Bronchial epithelial cell (primary cell): ENCODE measurements at places on chromosomes 1 and 21. TPM values are rescaled to one million over a fixed set of nuclear protein-coding genes. Genes with fewer than 3 reads are reported as not detected.

DNA sequence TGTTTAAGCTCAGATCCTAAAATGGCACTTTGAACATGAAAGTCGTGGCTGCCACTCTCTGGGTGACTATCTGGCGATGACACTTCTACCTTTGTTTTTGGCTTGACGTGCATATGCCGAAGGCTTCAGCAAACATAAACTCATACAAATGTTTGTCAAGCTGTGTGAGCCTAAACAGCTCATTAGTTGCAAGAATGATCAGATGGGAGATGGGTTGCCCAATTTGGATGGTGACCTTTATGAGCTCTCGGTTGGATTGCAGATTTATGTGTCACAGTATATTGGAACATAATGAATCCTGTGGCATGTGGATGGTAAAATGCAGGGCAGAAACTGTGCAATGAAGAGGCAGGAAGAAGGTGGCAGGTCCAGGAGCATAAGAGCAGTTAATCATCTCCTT is 229.3 kb downstream of the DISC1 start:
- no peak for DNase-seq

GRCh38 chr1:181676269-181676668 is 193.0 kb downstream of the CACNA1E start:
- peak; percentile 46 for DNase-seq

The LEMD1 gene
- 2.1 and 3.1 TPM in 2 replicates for total RNA-seq

The C1orf94 gene
- not detected in 2 replicates for total RNA-seq

The GCSAML gene
- total RNA-seq = not detected in 2 replicates

DNA sequence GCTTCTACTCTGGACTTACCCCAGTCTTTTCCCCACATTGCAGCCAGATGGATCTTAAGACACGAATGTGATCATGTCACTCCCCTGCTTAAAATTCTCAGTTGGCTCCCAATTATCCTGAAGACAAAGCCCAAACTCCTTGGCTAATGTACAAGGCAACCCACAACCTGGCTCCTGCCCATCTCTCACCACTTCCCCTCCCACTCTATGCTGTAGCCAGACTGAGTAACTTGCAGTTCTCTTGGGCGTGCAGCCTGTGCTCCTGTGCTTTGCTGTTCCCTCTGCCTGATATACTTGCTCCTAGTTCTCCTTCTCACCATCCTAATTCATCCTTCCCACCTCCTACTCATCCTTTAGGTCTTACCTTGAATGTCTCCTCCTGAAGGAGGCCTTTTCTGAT is 56.2 kb downstream of the LGR6 start:
- no peak for DNase-seq

DNA sequence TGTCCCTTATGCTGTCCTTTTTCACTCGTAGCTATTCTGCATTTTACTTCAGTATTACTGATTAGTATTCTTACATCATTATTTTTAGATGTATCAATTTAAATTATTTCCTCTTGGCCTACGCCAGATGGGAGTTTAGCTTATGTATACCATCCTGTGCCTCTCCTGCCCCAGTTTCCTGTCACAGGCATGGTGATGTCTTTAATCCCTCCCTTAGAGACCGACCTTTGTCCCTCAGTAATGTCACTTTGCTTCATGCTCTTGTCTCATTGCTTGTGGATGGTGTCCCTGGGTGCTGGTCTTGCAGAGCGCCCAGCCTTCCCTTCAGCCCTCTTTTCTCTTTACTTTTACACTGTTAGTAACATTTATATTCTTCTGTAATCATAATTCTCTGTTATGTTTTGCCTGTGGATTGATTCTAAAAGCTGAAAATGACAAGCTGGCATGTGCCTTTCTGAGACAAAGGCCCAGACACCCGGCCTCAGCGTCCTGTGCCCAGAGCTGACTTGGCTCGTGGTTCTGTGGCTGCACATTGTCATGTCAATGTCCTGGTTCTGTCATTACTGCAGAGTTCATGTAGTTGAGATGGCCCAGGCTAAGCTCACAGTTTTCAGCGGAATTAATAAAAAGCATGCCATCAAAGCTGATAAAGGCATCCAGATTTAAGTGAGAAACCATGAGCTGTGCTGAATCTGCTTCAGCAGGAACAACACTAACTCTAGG is 100.7 kb downstream of the MTR start:
- DNase-seq = no peak

The U2AF1 gene
- 21.6 and 25.8 TPM in 2 replicates for total RNA-seq

The BMP8B gene
- total RNA-seq = 0.90 and 1.3 TPM in 2 replicates

The KIF17 gene
- 1.0 and 3.2 TPM in 2 replicates for total RNA-seq

DNA sequence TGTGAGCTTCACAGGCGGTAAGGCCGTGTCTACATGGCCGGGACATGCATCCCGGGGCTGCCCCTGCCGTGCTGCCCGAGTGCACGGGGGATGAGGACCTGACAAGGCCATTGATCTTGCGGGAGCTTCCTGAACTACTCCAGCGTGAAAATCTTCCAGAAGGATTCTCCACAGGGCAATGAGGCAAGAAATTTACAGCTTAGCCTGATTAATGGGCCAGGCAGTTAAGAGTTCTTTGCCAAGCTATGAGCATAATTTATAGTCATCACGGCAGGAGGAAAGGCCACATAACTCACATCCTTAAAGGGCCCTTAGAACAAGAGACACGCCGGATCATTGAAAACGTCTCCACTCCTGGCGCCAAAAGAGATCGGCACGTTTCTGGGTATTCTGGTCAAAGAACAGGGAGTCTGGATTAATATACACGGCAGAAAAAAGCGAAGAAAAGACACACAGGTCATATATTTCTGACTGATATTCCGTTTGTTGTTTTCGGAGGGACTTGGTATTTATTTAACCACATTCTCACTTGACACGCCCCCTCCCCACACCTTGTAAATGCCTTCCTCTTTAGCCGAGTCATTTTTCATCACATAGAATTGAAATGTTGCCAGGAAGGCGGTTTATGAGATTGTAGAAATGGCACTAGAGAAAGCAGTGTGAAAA is 180.5 kb downstream of the DYRK1A start:
- no peak for DNase-seq

The MIXL1 gene
- total RNA-seq = not detected in 2 replicates

DNA sequence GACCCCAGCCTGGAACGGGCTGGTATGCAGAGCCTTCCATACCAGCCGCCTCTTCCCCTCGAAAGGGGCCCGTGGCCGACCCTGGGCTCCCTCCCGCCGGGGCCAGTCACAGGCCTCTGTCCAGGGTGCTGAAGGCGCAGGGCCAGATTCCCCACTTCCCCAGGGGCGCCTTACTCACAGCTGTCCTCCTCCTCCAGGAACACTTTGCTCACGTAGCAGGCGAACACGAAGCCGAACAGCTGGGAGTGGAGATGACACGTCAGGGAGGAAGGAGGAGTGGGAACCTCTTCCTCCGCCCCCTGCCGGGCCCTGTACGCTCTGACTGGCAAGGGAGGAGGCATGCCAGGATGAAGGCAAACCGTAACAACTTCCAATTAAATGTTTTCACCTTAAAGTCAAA is 57.3 kb downstream of the NKAIN1 start:
- DNase-seq = peak; percentile 96

The LRRC38 gene
- total RNA-seq = not detected in 2 replicates

DNA sequence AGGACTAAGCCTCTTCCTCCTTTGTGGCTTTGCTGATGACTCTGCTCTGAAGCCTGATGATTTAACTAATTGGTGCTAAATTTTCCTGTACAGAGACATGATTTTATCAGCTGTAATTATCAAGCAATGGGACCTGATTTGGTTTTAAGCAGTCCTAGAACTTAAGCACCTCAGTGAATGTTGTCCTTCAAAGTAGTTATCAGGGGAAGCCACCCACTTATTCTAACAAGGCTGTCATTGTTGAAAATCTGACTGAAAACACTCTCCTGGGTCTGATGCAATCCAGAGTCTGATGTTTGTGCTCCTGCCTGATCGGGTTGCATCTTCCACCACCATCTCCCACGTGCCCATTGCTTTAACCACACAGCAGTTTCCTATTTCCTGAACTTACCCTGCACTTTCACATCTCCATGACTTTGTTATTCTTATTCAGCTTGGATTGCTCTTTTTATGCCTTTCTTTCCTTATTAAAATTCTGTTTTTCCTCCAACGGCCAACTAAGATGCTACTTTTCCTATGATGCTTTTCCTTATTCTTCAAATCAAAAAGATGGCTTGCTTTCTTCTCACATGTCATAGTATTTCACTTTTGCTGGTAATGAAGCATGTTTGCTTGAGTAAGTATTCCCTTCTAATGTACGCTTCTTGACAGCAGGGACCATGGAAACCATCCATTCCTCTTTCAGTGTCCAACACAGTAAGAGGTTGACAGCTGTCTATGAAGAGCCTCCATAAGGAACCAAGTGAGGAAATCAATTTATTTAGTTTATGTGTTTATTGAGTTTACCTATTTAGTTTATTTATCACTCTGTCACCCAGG is 55.0 kb downstream of the S1PR1 start:
- DNase-seq = peak; percentile 23
